H1 (cell line): ENCODE measurements at places on chromosomes 7 and 10. TPM values are rescaled to one million over a fixed set of nuclear protein-coding genes. Genes with fewer than 3 reads are reported as not detected.

GRCh38 chr10:133258066-133258817 is 18.4 kb downstream of the ADAM8 start:
- no peak for DNase-seq

DNA sequence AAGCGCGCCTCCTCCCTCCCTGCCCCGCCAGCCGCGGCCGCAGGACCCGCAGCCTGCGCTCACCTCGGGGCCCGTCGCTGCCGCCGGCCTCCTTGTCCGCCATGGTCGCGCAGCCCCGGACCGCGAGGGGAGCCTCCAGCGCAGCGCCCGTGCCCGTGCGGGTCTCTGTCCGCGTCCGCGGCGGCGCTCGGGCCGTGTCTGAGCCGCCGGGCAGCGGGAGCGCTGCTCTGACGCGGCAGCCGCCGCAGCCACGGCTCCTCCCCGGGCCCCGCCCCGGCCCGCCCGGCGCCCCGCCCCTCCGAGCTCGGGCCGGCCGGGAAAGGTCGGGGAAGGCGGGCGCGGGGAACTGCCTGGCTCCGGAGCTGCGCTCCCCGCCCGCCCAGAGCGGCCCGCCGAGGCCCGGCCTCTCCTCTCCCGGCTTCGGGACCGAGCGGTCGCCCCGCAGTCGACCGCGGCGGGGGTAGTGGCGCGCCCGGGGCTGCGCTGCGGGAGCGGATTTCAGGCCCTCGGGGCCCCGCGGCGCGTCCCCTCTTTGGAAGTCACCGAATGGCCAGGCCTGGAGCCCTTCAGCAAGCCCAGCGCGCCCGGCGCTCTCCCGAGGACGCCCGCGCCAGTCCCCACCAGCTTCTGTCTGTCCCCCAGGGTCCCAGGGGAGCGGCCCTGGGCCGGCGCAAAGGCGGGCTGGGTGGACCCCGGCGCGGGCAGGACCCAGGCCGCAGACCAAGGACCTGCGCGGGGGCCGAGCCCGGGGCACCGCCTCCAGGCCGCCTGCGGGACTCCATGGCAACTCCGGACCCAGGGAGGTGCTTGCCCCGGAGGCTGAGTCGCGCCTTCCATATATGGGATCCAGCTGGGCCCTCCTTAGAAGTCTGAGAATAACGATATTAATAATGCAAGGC is at the start of gene HSPA12A:
Gene HSPA12A, minus strand, starts transcription at position 200 of the 899 bp plus-strand sequence. Its CDS starts 97 bp downstream, at position 103.
- DNase-seq, result peak; percentile 82

GRCh38 chr7:116166156-116166555 is 44.2 kb upstream of the TES start:
- DNase-seq, result no peak

GRCh38 chr7:30390736-30391636 is 87.6 kb downstream of the NOD1 start:
- no peak for DNase-seq

- no peak for DNase-seq
Measured at GRCh38 chr7:158056761-158057160, 530.9 kb downstream of the PTPRN2 start.

DNA sequence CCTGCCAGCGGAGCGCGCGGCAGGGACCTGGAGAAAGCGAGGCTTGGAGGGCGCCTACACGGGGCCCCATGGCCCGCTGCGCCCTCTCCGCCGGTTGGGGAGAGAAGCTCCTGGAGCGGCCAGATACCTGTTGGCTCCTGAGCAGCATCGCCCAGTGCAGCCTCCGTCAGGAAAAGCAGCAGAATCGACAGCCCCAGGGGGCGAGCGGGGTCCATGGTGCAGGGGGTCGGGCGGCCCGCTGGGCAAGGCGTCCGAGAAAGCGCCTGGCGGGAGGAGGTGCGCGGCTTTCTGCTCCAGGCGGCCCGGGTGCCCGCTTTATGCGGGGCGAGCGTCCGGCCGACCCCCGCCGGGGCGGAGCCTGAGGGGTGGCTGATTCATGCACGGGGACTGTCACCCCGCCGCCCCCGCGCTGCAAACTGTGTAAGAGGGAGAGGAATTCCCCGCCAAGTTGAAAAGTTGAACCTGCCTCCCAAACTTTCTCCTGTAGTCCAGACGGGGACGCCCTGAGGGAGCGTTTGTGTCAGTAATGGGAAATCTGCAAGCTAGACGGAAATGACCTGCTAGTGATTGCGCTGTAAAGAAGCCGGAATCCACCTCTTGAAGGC is at the start of gene TFPI2:
Gene TFPI2, minus strand, starts transcription at position 290 of the 605 bp plus-strand sequence. Its CDS starts 75 bp downstream, at position 215.
- DNase-seq, result peak; percentile 43

GRCh38 chr7:69402696-69403095 is 195.6 kb upstream of the AUTS2 start:
- DNase-seq, result no peak

GPR26 gene
- polyA plus RNA-seq, result 0.11 and 0.21 TPM in 2 replicates

CALHM2 gene
- polyA plus RNA-seq, result 2.4 and 2.5 TPM in 2 replicates
